MM.1S (cell line): ENCODE measurements at places on chromosomes 2 and 18.

DNA sequence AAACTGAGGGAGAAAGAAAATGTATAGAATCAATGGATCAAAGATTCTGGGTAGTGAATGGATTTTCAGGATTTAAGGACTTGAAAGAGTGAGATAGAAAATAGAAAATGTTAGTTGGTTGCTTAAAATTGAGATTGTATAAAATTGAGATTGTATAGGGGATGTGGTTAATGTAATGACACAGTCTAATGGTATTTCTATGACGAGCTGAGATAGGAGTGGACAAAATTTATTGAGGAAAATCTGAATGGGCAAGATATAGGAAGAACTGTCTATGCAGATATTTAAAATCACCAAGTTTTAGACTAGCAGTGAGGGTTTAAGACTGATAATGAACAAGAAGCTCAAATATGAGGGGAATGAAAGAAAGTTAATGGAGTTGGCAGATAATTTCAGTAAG lies 406.6 kb downstream of the NYAP2 start:
- DNase-seq, result no peak

GRCh38 chr2:239917957-239918481 lies 107.1 kb downstream of the NDUFA10 start:
- no peak for DNase-seq

GRCh38 chr2:231486851-231487596 lies 22.7 kb upstream of the NCL start:
- DNase-seq, result no peak

DNA sequence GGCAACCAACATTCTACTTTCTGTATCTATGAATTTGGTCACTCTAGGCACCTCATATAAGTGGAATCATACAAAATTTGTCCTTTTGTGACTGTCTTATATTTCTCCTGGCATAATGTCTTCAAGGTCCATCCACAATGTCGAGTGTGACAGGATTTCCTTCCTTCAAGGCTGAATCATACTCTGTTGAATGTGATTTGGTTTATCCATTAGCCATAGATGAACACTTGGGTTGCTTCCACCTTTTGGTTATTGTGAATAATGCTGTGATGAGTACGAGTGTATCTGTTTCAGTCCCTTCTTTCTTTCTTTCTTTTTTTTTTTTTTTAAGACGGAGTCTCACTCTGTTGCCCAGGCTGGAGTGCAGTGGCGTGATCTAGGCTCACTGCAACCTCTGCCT lies 311.3 kb downstream of the TGIF1 start:
- no peak for DNase-seq

GRCh38 chr18:55319459-55320193 lies 268.4 kb downstream of the TCF4 start:
- no peak for DNase-seq

DNA sequence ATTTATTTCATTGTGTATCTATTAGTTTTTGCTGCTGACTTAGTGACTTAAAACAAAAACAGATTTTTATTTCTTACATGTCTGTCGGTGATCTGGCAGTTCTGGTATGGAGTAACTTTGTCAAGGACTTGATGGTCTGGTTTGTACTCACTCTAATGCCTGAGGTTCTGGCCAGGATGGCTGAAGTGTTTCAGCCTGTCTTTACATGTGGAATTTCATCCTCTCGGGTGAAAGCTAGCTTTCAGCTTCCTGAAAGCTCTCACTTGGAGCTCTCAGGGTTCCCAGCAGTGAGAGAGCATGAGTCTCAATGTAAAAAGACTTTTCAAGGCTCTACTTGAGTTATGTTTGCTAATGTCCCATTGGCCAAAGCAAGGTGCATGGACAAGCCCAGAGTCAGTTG lies 216.4 kb downstream of the NR4A2 start:
- DNase-seq, result no peak

GRCh38 chr2:40550085-40550484 lies 98.2 kb upstream of the SLC8A1 start:
- no peak for DNase-seq

- peak; percentile 17 for DNase-seq
Measured at GRCh38 chr2:206688990-206689389, 29.2 kb downstream of the DYTN start.

- DNase-seq, result no peak
Measured at GRCh38 chr2:144356402-144356801, 163.5 kb downstream of the ZEB2 start.

DNA sequence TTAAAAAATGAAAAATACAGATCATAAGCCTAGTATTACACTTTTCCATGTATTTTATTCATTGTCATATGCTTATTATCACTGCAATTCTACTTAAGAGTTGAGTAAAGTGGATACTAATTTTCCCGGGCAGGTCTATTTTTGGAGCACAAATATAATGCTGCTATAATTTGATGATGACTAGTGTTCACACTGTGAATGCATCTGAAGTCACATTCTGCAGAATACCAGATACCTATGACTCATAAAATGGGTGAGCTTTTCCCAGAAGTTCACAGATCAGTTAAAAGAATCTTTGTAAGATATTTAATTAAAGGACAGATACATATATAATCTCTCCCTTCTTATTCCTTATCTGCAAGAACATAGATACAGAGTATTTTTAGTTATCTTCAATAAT lies 79.8 kb upstream of the MC4R start:
- DNase-seq, result no peak

GRCh38 chr2:207161247-207162123 lies 4.3 kb downstream of the KLF7 start:
- DNase-seq, result no peak

GRCh38 chr18:71808616-71809015 lies 735.5 kb downstream of the CBLN2 start:
- DNase-seq, result no peak
